GM12878 (cell line): ENCODE measurements at places on chromosomes 1 and 21.

- no peak for DNase-seq
Measured at GRCh38 chr1:109134423-109134822, 20.5 kb downstream of the ELAPOR1 start.

- no peak for DNase-seq
Measured at GRCh38 chr1:93661829-93662474, 19.7 kb downstream of the BCAR3 start.

DNA sequence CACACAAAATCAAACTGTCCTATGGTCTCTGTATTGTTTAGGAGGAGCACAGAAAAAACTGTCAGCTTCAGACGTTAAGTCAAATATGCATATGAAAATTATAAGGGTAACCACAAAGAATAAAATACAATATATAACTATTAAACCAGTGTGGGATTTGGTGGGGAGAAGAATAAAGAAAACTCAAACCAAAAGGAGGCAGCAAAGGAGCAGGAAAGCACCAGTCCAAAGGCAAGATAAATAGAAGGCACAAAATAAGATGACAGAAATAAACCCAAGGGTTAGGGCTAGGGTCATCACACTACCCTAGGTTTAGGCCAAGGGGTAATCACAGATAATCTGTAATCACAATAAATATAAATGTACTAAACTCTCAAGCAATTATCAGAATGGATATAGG, 32.8 kb downstream of the DLGAP3 start:
- DNase-seq, result no peak

GRCh38 chr1:64328193-64328592, 124.8 kb downstream of the UBE2U start:
- DNase-seq, result no peak

- DNase-seq, result no peak
Measured at GRCh38 chr1:228340686-228341449, 65.8 kb downstream of the TRIM11 start.

DNA sequence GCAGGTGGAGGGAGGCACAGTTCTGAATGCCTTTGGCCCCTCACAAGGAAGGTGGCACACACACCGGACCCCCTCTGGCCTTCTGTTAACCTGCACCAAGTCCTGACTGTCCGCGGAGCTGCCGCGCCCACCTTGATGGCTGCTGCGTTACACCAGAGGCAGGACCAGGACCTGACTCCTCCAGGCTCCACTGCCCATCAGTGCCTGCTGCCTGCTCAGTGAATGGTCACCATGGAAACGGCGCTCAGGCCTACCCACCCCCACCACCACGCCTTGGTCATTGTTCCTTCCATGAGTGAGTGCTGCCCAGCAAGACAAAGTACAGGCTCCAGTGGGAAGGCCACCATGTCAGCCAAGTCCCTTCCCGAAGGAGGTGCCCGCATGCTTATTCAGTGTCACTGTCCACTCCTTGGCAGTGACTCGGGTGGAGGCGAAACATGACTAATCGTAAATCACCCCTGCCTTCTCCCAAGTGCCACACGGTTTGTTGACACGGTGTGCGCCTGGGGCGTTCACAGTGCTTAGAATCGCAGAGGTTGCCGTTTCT, 57.3 kb downstream of the SLC37A1 start:
- no peak for DNase-seq

DNA sequence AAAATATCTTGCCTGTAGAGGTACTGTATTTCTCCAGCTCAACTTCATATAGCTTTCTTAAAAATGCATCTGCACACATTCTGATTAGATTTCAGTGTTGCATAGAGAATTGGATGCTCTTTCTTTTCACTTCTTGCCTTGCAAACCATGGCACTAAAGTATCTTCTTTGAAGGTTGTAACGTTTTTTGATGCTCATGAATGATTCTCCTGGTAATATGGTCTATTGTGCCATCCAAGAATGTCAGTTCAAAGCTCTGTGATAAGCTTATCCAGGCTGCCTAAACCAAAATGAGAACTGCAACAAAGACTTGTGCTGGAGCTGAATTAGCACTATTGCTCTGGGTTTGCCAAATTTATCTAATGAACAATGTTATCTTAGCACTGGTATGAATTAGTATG, 1.9 kb downstream of the SGIP1 start:
- no peak for DNase-seq

DNA sequence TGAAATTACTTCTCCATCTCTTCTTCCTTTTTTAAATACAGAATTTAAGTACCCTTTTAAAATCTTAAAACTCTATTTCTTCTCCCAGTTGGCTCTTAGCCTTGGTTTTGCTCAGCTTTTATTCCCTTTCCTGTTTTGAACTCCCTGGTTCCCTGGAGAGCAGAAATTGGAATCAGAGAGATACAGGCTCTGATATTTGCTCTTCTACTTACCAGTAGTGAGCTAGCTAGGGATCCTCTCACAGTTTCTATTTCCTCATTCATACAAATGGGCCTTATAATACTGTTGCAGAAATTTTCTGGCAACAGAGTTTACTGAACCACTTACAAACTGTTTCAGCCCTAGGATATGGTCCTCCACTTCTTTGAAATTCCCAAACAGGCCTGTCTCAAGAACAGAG, 606.3 kb downstream of the NUF2 start:
- no peak for DNase-seq

GRCh38 chr21:14736672-14737071, 190.6 kb upstream of the SAMSN1 start:
- DNase-seq, result no peak

- DNase-seq, result no peak
Measured at GRCh38 chr1:168728473-168729404, at the start of gene DPT. Gene DPT, minus strand, starts transcription at chr1:168729206. Its CDS starts 32 bp downstream, at chr1:168729174.

DNA sequence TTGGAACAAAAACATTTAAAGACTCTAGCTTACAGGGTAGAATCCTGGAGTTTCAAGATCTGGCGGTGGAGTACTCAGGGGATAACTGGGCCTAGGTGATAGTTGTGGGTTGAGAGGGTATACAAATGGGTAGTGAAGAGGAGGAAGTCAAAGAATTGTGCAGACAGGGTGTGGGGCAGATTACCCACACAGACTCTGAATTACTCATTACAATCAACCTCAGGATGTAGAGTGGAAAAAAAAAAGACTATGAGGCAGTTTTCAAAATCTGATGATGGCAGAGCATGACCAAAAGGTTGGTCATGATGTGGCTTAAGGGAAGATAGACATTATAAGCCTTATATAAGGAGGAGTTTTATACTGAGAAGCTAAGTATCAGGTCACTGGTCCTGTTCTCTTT, 44.1 kb upstream of the GLIS1 start:
- no peak for DNase-seq
